ENCODE measurements at places on chromosomes 5 and 9.
A peak's percentile ranks its signal among the peaks of the same experiment; 100 is the strongest.

DNA sequence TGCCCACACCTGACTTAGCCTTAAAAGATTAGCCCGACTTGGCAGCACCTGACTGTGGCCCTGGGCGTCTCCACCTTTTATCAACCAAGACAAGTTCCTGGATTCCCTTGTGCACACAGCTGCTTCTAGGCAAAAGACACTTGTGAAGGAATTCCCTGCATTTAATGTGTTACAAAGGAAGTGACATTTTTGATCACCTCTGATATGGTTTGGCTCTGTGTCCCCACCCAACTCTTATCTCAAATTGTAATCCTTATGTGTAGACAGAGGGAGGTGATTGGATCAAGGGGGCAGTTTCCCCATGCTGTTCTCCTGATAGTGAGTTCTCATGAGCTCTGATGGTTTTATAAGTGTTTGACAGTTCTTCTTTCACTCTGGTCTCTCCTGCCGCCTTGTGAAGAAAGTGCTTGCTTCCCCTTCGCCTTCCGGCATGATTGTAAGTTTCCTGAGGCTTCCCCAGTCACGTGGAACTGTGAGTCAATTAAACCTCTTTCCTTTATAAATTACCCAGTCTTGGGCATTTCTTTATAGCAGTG lies 2.6 kb upstream of the CPEB4 start:
- DNase-seq, result no peak

DNA sequence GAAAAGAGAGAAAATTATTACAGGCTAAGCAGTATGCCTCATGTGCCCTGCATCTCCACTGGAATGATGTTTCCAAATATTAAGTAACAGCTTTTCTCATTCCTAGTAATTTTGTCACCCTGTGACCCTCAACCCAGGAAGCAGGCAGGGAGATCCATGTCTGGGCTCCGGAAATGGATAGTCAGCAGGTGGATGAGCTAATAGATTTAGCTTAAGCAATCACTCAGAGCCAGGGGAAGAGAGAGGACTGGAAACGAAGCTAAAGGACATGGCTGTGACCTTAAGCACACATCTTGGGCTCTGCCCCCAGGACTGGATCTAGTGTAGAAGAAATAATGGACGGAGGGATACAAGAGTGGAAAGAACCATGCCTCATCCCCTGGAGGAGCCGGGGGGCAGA lies 89.5 kb downstream of the ARSB start:
- DNase-seq, result no peak

GRCh38 chr5:142141463-142141862 lies 32.9 kb downstream of the NDFIP1 start:
- DNase-seq, result no peak

- no peak for DNase-seq
These were observed 177.3 kb upstream of the ADAMTSL1 start for GRCh38 chr9:18296702-18297055.

DNA sequence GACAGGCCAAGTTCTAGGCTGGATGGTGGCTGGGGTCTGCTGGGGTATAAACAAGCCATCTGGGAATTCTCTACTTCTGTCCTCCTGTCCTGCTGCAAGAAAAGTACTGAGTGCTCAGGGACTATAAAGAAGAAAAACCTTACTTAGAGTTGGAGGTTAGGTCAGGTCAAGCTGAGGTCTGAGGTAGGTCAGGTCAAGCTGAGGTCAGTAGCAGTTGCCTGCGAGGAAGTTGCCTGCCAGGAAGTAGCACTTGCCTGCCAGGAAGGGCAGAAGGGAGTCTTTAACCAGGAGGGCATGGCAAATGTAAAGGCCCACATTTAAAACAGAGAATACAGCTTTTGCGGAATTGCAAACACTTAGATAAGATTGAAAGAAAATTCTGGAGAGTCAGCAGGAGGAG lies 51.3 kb upstream of the PRLR start:
- DNase-seq, result no peak

- DNase-seq, result no peak
These were observed 122.4 kb downstream of the BASP1 start for GRCh38 chr5:17339841-17340240.

DNA sequence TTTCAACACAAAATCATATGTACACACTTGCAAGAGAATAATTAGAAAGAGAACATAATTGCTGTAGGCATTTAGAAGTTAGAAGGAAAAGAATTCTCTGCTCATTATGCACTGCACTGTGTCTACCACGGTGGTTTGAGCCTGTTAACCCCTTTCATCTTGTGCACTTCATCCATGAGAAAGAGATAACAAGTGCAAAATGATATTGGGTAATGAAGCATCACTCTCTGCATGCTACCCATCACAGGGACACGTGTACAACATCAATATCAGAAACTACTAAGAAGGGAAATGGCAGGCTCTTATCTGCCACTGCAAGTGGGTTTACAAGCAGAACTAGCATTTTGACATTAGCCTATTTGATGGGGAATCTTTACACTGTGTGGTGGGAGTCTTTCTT lies 202.6 kb downstream of the CDH12 start:
- DNase-seq, result no peak

- DNase-seq, result no peak
These were observed 103.0 kb downstream of the PCSK1 start for GRCh38 chr5:96329886-96330529.

- no peak for DNase-seq
These were observed 3.1 kb upstream of the ZNF474 start for GRCh38 chr5:122126177-122126755.

- DNase-seq, result no peak
These were observed 26.4 kb downstream of the ANXA6 start for GRCh38 chr5:151130922-151131891.

- no peak for DNase-seq
These were observed 20.5 kb upstream of the ZFR start for GRCh38 chr5:32465076-32465475.

DNA sequence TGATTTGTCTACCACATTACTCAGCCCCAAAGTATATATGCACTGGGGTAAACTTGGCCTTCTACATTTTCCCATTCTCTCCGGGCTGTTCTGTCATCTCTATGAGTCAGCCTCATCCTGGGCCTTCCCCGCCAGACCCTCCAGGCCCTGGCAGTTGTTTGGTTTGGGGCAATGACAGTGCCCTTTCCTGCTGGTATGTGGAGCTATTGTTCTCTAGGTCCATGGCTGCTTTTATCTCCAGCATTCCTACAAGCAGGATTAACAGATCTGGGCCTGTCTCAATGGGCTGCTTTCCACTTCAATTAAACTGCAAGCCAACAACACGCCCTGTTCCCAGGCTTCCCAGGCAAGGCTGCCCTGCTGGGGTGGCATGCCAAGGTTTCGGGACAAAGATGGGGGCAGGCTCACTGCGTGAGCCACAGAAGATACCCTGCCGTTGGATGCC lies 136.4 kb downstream of the SLIT3 start:
- DNase-seq, result no peak

- no peak for DNase-seq
These were observed 77.8 kb upstream of the CCDC112 start for GRCh38 chr5:115374057-115374775.

GRCh38 chr9:136119061-136119882 lies 597 bp upstream of the TMEM250 start:
- no peak for DNase-seq

- no peak for DNase-seq
These were observed 127.4 kb downstream of the COMMD10 start for GRCh38 chr5:116212225-116212624.

- no peak for DNase-seq
These were observed 42.2 kb downstream of the PTTG1 start for GRCh38 chr5:160463740-160464465.

DNA sequence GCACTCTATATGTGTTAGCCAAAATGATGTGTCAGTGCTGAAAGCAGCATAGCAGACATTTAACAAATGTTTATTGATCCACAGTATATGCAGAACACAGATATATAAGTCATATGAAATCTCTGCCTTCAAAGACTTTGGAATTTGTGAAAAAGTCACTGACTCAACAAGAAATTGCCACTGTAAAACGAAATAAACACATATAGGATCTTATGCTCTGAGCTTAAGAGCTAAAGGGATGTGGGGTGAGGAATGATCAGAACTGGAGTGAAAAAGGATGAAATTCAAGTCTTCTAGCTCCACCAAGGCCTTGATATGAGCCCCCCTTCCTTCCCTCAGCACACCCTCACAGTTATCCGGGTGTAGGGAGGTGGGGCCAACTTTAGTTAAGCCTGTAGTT lies 49.9 kb downstream of the PLAC8L1 start:
- no peak for DNase-seq

DNA sequence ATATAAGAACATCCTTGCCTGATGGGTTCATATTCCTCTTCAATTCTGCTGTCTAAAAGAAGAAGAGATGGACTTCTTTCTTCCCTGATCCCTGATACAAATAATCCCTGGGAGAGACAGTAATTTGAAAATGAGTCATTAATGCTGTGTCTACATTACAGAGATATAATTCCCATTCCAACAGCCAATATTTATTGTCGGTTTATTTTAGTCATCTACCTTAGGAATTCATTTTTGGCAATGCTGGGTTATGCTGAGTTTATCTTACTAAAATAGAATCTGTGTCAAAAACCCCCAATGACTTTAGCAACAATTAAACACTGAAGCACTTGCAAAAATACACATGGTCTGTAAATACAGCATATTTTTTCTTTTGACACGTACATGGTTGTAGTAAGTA lies 23.9 kb downstream of the ZNF474 start:
- DNase-seq, result no peak

GRCh38 chr5:178461004-178461730 lies 129.0 kb downstream of the COL23A1 start:
- peak; percentile 35 for DNase-seq

DNA sequence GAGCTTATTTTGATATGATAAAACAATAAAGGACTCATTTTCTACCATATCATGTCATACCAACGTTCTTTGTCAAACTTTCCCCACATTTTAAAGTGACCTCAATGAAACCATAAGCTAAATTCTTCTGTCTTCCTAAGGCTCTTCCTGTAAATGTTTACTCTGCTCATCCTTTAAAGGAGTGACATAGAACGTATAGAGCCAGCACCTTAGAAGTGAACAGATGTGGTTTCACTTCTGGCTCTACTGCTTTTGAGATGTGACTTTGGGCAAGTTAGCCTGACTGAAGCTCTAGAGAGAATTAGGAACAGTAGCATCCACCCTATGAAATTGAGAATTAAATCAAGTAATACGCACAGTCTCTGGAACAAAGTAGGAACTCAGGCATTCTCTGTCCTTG lies 24.1 kb downstream of the SAR1B start:
- DNase-seq, result no peak

DNA sequence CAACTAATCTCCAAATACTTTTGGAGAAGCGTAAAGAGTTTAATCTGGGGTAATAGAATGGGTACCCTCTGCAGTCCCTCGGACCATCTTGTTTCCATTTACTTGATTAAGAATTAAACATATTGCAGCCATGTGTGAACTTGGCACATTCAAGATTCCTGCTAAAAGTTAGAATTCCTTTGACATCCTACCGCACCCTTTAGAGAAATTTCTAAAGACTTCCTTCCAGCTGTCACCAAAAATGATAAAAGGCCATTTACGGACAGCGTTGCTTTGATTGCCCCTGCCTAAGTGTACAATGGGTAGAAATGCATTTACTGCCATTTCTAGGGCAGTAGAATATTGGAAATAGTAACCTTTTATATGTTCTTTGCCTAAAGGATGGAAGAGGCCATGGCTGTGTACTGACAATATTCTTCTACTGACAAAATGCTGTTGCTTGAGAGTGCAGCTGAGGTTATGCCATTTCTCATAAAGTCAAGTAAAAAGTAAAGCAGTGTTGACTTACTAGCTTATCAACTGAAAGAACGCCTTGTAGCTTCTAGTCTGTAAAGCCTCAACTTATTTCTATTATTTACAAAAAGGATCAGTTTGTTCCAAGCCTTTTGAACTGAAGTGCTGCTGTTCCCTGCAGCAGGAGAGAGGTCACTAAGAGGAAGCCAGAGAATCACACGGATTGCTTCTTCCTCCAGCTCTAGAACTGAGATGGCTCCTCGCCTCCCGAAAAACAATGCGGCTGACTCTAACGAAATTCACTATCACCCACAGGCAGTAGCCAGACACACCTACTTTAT lies 139.8 kb upstream of the BASP1 start:
- DNase-seq, result no peak

GRCh38 chr9:10112798-10113197 lies 500.0 kb downstream of the PTPRD start:
- no peak for DNase-seq

- DNase-seq, result no peak
These were observed 16.7 kb upstream of the KIF27 start for GRCh38 chr9:83937861-83938455.

- DNase-seq, result no peak
These were observed 19.0 kb upstream of the PSIP1 start for GRCh38 chr9:15529566-15530324.

DNA sequence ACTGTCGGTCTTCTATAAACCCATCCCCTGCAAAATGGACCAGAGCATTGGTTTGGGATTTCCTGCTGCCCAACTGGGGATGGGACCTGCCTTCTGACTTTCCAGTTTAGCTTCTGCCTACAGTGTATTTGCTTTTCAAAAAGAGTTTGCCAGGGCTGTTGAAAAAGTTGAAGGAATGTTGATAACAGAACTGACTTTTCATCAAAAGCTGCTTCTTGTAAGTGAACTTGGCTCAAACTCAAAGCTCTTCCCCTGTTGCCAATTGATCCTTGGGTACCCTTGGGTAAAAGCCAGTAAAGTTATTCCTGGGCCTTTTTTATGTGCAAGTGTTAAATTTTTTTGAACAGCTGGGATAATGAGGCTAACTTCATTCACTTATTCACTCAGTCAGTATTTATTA lies 142.9 kb upstream of the SLC30A5 start:
- DNase-seq, result no peak

- no peak for DNase-seq
These were observed 328.3 kb downstream of the TMEM167A start for GRCh38 chr5:82748688-82749460.

DNA sequence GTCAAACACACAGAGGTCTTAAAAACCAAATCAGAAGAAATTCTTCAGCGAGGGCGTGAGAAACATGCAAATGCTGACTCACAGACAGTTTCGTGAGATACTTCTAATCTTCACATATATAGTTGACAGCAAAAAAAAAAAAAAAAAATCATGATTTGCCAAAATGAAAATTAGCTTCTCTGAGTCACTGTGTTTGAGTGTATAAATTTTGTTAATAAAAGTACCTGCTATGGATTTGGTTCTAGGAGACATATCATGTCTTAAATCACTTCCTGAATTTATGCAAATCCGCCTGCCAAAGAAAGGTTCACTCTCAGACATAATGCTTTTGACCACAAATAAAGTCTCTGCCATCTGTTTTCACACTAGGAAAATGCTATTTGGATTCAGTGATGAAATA lies 114.3 kb downstream of the SLC1A3 start:
- DNase-seq, result no peak

GRCh38 chr5:68480335-68480940 lies 264.9 kb downstream of the PIK3R1 start:
- DNase-seq, result no peak

- no peak for DNase-seq
These were observed 33.0 kb downstream of the NDUFA8 start for GRCh38 chr9:122126331-122127261.

GRCh38 chr5:168317521-168318147 lies 26.2 kb downstream of the WWC1 start:
- DNase-seq, result no peak

DNA sequence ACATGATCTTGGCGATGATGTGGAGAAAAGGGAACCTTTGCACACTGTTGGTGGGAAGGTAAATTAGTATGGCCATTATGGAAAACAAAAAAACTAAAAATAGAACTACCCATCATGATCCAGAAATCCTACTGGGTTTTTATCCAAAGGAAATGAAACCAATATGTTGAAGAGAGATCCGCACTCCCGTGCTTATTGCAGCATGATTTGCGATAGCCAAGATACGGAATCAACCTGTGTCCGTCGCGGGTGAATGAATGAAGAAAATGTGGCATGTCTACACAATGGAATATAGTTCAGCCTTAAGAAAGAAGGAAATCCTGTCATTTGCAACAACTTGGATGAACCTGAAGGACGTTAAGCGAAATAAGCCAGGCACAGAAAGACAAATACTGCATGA lies 84.5 kb downstream of the TTLL11 start:
- DNase-seq, result no peak
